RPMI7951 (cell line): ENCODE measurements at places on chromosomes 16 and 17. TPM values are rescaled to one million over a fixed set of nuclear protein-coding genes. Genes with fewer than 3 reads are reported as not detected.

DNA sequence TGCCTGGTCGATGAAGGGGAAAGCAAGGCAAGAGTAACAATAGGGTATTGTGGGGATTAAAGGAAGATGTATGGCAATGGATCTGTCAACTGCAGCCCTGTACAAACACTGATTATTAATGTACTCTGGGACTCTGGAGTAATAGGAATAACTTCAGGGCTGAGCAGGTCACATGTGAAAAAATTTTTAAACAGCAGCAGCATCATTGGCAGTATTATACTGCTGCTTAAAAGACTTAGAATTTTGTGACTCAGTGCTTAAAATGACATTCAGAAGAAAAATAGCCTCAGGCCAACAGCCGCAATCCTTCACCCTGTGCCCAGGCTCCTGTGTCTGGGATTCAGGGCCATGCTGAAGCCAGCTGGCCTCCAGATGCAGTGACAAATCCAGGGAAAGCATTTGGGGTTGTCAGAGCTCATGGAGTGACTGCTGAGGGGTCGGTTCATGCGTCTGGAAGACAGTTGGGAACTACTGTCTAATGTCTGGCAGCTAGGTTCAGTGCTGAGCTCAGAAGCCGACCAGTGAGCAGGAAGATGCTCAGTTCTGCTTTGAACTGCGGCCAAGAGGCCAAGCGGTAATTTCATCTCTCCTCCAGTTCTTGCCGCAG is 22.2 kb downstream of the TEX2 start:
- peak; percentile 99 for DNase-seq

DNA sequence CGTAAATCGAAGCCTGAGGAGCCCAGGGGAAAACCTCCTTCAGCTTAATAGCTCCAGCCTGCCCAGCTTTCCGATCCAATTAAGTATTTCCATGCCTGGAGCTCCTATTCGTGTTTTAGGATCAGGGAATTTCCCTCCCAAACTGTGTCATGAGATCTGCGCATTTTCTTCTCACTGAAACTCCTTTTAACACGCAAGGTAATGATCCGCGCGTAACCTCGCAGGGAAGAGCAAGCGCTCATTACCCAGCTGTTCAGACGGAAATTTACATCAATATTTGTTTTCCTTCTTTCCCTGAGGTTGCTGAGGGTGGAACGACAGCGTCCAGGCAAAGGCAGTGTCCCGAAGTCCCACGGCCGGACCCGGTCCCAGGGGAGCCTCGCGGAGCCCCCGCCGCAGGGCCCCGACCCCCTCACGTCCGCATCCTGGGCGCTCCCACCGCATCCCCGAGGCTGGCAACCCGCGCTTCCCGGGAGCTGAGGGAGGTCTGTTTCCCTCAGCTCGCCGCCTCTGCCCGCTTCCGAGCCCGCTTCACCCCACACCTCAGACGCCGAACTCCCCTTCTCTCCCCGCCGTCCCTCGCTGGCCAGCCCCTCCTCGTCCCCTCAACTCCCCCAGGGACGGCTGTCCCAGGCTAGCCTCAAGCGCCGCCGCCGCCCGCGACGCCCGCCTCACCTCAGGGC is 415 bp downstream of the ABCA5 start:
- peak; percentile 32 for DNase-seq

DNA sequence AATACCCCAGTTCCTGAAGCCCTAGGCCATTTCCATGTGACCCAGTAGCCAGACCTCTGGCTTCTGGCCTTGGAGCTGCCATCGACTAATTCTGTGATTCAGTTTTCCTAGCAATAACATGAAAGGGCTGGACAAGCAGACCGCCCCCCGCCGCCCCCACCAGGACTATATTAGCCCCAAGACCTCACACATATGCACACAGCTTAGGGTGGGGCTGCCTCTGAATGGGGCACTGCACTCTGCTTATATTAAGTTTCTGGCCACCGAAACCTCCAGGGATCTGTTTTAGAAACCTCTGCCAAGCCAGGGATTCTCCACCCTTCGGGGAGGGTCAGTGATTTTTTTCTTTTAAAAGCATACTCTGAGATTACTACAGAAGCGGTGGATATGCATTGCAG is 2.3 kb downstream of the RAB11FIP4 start:
- no peak for DNase-seq

GRCh38 chr16:106623-107324 is 28.7 kb downstream of the MPG start:
- DNase-seq: peak; percentile 66

KCNAB3 gene
- 1.1 TPM in 2 replicates for total RNA-seq

RCVRN gene
- 0.36 TPM in 1 of 2 replicates, not detected in the other for total RNA-seq

DNA sequence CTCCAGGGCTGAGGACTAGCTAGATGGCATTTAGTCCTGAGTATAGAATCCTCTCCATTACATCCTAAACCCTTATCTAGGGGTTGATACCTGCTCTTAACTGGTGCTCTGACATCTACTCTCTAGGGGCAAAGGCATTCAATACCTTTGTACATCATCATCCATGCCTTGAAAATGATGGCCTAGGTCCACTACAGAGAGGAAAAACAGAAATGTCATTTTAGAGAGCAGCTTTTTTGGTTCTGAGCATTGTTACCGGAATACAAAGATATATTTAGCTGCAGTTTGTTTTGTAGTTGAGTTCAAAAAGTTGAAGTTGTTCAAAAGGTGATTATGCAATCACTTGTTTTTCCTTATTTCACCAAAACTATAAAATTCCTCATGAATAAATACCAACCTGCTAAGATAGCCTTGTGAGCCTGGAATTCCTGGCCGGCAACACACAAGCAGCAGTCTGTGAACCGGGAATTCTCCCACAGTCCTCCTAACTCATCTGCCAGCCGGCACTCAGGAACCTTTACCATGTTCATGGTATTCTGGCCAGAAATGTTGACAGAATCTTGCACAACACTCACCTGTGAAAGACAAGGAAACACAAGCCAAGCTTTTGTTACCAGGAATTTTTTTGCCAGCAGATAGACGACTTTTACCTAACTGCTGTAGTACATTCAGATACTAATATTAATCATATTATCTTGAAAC is 35.4 kb downstream of the NXPH3 start:
- DNase-seq: no peak

GRCh38 chr17:6213859-6214258 is 143.7 kb downstream of the WSCD1 start:
- DNase-seq: no peak

PROCA1 gene
- 1.1 and 1.3 TPM in 2 replicates for total RNA-seq

DNA sequence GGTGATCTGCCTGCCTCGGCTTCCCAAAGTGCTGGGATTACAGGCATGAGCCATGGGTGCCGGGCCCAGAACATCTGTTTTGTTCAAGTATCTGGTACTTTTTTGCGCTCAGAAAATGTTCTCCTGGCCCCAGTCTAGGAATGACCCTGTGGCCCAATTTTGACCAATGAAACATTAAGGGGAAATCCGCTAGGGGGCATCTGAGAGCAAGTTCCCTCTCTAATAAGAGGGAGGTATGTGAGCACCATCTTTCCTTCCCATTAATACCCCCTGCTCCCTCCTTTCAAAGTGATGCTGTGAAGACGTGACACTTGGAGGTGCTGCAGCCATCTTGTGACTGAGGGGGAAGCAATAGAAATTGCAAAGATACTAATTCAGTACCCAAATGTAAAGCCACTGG is 16.5 kb upstream of the CLEC3A start:
- peak; percentile 21 for DNase-seq

DNA sequence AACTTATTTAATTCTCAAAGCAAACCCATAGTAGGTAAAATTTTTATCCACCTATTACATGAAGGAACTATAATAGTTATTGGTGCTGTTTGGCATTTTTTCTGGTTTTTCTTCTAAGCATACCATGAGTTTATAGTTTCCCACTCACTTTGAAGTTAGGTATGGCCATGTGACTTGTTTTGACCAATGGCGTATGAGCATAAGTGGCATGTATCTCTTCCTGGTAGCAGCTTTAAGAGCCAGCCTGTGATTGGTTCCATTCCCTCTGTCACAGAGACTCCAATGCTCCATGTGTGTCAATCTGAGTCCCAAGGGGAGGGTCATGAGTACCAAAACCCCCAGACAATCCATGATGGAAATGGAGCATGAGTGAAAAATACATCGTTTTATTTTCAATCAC is 282.9 kb upstream of the N4BP1 start:
- DNase-seq: no peak

DNA sequence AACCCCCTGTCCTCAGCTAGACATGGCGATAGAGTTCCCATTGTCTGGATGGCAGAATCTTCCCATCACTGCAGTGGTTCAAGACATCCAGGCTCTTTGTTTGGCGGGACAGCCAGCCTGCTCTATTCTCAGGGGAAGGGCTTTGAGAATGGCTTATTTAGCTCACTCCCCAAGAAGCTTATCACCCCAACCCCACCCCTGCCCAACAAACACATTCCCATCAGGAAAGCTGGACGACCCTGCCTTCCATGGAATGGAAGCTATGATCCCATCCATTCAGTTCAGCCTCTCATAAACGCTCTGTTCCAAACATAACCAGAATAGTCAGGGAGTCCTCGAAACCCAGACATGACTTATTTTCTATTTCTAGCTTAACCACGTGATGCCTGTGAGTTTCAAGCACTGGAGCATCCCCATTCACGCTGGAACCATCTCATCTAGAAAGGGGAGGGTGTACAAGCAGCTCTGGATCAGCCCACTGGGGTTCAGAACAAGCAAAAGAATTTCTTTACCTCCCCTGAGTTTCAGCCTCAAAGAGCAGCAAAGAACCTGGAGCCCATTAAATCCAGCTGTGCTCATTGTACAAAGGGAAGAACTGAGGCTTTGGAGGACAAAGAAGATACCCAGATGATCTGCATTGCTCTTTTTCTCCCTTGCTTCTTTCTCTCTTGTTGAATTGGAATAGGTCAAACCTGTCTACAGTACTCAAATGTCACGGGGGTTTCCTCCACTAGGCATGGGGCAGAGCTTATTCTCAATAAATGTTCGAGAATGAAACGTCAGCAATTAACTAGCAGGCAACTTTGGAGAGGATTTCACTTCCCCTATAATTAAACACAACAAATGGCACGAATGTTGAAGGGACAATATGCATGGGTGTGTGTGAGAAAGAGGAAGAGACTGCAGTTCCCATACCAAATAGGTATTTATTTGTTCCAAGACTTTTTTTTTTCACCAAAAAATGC is 93.1 kb downstream of the XYLT1 start:
- no peak for DNase-seq

GRCh38 chr17:79930062-79930876 is 91.0 kb upstream of the CBX4 start:
- DNase-seq: no peak

CASKIN2 gene
- 4.2 and 5.5 TPM in 2 replicates for total RNA-seq

GRCh38 chr17:36529121-36529520 is 5.5 kb downstream of the MYO19 start:
- DNase-seq: peak; percentile 71

GRCh38 chr17:80036715-80037477 is 454 bp downstream of the CCDC40 start:
- DNase-seq: peak; percentile 37

GRCh38 chr16:12626411-12626810 is 177.3 kb downstream of the CPPED1 start:
- DNase-seq: no peak

DNA sequence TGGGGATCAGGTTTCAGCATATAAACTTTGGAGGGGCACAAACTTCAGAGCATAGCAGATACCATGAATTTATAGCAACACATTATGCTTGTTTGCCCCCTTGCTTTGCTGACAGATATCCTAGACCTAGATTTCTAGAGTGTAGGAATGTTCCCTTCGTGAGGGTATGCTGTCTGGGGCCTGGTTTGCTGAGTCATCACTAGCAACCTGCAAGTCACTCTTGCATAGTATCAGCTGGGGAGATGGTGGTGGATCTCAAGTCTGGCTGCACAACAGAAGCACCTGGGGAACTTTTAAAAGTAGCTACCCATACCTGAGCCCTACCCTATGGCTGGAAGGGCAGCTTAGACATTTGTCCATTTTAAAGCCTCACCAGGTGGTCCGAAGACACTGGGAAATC is 22.3 kb upstream of the HSBP1 start:
- no peak for DNase-seq

NPB gene
- total RNA-seq: 3.7 and 3.9 TPM in 2 replicates

- no peak for DNase-seq
These were observed 355.7 kb upstream of the MON1B start for GRCh38 chr16:76835339-76835738.

VTN gene
- 0.10 and 0.60 TPM in 2 replicates for total RNA-seq

FAM117A gene
- 3.5 and 5.3 TPM in 2 replicates for total RNA-seq

GRCh38 chr17:53924530-53925455 is 102.1 kb downstream of the KIF2B start:
- DNase-seq: no peak

DNA sequence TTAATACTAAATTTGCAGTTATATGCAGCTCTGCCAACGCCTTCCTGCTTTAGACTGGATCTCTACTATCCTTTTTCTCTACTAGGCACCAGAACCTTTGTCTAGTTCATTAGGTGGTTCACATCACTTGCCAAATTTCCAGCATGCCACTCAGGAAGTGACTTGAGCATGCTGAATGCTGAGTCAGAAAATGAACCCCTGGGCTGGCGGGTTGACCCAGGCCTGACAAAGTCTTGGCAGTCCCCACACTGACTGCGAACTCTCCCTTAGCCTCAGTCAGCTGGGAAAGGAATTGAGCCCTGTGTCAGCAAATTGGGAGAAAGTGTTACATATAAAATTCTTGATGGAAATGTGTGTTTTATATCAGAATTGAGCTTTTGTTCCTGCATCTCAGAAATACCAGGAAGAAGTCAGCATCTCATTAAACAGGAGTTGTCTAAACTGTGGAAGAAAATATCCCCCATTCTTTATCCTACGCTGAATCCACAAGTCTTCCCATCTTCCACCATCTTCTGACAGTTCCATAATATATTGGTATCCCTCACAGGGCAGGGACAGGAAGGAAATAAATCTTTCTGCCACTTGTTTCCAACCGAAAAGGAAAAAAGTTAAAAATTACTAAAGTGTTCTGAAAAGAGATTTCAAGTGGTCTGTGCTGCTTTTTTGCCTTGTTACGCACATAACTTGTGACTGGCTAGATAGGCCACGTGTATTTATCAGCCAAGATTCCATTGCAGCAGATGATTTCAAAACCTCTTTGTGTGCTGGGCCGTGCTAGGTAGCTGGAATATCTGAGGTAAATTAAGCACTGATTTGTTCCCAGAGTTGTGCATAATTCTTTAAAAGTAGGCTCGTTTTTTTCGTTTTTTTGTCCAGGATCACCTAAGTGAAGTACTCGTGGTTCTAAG is 16.7 kb upstream of the SLC12A3 start:
- DNase-seq: peak; percentile 91

GRCh38 chr16:6483469-6484033 is 849.1 kb upstream of the RBFOX1 start:
- DNase-seq: no peak

DNA sequence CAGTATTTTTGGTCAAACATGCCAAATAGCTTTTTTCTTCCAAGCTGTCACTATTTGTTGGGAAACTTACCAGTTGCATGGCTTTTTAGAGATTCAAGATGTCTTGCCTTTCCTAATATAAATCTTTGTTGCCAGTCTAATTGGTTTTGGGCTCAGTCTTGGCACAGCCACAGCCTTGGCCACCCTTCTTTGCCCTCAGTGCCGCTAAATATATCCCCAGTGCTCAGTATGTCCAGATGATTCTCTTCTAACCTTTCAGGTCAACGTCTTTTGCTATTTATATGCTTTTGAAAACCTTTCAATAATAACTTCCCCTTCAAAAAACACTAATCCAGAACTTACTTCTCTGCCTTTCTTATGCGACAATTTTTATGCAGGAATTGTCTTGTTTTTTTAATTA is 483.1 kb upstream of the ZFHX3 start:
- no peak for DNase-seq

- DNase-seq: no peak
These were observed 225.3 kb downstream of the KCNJ2 start for GRCh38 chr17:70394473-70395232.

STX1B gene
- 0.29 and 0.60 TPM in 2 replicates for total RNA-seq

CD68 gene
- total RNA-seq: 35.3 and 44.1 TPM in 2 replicates
